ENCODE measurements at places on chromosomes 2 and 18.
A peak's percentile ranks its signal among the peaks of the same experiment; 100 is the strongest.

GRCh38 chr2:167933097-167933814 is 314.1 kb downstream of the STK39 start:
- peak; percentile 25 for DNase-seq

DNA sequence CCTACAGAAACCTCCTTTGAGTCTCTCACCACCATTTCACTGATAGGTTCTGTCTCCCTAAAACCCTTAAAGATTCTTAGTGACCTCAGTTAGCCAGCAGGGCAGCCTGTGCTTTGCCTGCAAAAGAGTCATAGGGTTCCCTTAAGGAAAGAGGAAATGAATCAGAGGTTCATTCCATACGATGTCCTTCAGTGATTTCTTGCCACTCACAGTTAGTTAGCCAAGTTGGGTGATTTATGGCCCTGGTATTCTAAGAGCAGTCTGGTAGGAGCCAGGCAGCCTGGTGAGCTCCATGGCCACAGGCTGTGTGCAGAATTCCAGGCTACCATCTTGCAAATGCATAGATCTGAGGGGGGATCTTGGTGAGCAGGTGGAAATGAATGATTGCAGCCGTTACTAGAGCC is 18.7 kb upstream of the CCBE1 start:
- DNase-seq, result no peak

DNA sequence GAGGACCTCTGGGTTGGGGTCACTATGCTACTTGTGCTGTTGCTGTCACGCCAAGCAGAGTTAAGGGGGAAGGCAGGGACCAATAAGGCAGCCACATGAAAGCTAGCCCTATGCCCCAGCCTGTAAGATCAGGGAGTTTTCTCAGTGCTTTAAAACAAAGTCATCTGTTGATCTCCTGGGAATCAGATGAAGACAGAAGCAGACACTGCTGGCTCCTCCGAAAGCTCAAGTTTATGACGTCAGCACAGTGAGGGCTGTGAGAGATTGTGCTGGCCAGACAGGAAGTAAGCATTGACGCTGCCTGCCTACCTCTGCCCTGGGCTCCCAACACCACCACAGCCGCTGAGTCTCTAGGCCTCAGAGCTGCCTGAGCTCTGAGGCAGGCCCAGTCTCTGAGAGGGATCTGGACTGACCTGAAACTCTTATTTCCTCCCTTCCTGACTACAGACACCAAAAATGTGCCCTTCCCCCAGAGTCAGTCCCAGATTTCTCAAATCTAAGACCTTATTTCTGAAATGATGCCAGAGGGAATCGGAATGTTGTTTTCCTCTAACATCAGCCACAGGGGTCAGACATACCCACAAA is 118.1 kb upstream of the EPAS1 start:
- no peak for DNase-seq

- no peak for DNase-seq
Measured at GRCh38 chr2:191249156-191249813, 4.1 kb downstream of the MYO1B start.

- no peak for DNase-seq
Measured at GRCh38 chr2:32715391-32715841, 87.6 kb downstream of the TTC27 start.

DNA sequence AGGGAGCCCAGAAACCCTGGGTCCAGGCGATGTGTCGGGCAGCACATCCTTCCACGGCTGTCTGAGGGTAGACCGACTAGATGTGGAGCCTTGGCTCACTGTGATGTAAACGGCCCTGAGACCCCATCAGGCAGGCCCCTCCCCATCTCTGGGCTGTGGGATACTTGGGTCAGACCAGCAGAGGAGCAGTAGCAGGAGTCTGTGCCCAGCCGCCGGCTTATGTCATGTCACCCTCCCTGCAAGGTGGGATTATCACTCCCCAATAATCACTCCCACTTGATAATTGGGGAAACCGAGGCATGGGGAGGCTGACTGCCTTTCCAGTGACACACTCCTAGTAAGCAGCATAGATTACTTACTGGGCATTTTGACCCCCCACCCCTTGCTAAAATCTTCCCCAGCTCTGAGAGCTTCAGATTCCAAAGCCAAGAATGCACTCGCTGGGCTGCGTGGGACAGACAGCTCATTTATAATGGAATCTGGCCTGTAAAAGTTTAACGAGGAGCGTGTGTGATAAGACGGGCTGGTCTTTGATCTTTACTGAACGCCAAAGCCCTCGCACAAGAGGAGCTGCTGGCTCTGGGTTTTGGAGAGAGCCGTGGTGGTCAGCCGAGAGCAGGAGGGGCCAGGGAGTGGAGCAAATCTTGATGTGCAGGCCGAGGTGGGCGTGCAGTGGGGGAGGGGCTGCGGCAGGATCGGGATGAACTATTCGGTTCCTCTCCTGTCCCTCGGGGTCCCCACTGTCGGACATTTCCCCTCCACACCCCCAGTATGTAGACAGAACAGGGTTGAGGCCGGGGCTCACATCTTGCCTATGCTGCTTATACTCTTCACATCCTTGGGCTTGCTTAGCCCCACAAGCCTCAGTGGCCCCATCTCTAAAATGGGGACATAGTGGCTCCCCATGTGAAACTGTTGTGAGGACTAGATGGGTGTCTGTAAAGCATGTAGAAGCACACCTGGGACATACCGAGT is 200.0 kb downstream of the GLI2 start:
- no peak for DNase-seq

- DNase-seq, result peak; percentile 23
Measured at GRCh38 chr2:240513549-240514287, 44.1 kb downstream of the ANKMY1 start.

- no peak for DNase-seq
Measured at GRCh38 chr18:13525381-13526029, 200.9 kb downstream of the FAM210A start.

GRCh38 chr2:216562696-216563435 is 64.2 kb downstream of the RPL37A start:
- no peak for DNase-seq

- DNase-seq, result no peak
Measured at GRCh38 chr2:119699016-119699606, 20.1 kb downstream of the TMEM177 start.

DNA sequence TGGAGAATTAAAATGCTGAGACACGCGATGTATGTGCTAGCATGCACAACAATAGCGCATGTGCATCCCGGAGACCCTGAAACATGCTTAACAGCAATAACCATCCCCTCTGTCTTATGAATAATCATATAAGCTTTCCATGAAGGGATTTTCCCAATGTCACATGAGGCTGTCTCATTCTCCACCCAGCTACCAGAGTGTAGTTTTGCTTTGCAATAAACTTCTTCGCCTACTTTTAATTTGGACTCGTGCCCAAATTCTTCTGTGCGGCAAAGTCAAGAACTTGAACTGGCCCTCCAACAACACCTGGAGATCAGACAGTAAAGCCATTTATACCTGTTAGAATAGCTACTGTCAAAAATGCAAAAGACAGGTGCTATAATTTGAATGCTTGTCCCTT is 15.5 kb downstream of the LYG1 start:
- no peak for DNase-seq

GRCh38 chr2:231394211-231395141 is 1.0 kb upstream of the B3GNT7 start:
- DNase-seq, result no peak

- DNase-seq, result no peak
Measured at GRCh38 chr2:42895791-42896135, 103.4 kb upstream of the HAAO start.
